ENCODE measurements at places on chromosomes 4 and X. TPM values are rescaled to one million over a fixed set of nuclear protein-coding genes. Genes with fewer than 3 reads are reported as not detected.

The POU3F4 gene
- not detected for total RNA-seq

The TRIM61 gene
- not detected for total RNA-seq

The CT45A1 gene
- not detected for total RNA-seq

The PLS3 gene
- total RNA-seq, result 419 TPM

Data from bladder microvascular endothelial cell (primary cell).